ENCODE measurements at places on chromosomes 1 and 21. TPM values are rescaled to one million over a fixed set of nuclear protein-coding genes. Genes with fewer than 3 reads are reported as not detected.

- no peak overlapping the region for H3K4me3 ChIP-seq
- H3K36me3 ChIP-seq: no peaks in the 10 kb centered on the region
- no peaks in the 10 kb centered on the region for H3K4me1 ChIP-seq
- H3K27ac ChIP-seq: no peak overlapping the region
- no peaks in the 10 kb centered on the region for H3K27me3 ChIP-seq
- no peak for DNase-seq
Measured at GRCh38 chr1:76390456-76390855, 315.9 kb downstream of the ST6GALNAC3 start.

DNA sequence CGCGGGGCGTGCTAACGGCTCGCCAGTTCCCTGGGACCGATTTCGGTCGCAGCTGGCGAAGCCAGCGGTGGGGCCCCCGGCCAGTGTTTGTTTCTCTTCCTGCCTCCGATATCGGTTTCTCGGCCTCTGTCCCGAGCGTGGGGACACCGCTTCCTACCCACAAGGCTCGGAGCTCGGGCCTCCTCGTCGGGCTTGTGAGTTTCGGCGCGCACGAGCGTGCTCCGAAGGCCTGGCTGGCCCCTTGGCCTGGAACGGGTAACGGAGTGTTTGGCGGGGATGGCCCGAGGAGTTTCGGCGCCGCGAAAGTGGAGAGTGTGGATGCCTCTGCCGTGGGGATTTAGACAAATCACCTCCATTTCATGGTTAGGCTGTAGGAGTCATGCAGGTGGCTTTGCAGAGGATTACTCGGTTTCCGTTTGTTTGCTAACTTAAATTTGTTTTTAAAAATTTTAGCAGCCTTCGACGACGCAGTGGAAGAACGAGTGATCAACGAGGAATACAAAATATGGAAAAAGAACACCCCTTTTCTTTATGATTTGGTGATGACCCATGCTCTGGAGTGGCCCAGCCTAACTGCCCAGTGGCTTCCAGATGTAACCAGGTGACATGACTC lies 559 bp downstream of the RBBP4 start:
- H3K36me3 ChIP-seq: peaks cover 27% of the 10 kb centered on the region
- no peaks in the 10 kb centered on the region for H3K27me3 ChIP-seq
- H3K4me3 ChIP-seq: peak overlapping the region; percentile 78
- H3K27ac ChIP-seq: peak overlapping the region; percentile 95

DNA sequence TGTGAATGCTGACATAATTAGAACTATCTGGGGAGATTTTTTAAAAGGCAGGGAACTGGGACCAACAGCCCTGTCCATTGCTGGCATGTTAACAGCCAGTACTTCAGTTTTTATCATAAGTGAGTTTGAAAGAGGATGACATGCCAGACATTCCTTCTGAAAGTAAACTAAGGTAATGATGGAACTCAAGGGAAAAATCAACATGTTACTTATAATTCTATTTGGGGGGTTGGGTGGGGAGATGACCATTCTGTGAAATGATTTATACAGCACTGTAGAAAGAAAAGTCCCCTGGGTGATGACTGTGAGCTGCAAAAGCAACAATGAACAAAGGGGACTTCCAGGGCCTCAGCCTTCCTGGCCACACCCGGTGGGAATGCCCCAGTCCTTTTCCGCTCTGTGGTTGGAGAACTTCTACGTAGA lies 5.4 kb upstream of the LAMC2 start:
- H3K4me1 ChIP-seq: no peaks in the 10 kb centered on the region
- H3K36me3 ChIP-seq: no peaks in the 10 kb centered on the region
- H3K27me3 ChIP-seq: no peaks in the 10 kb centered on the region
- H3K4me3 ChIP-seq: no peak overlapping the region
- no peak for DNase-seq

Gene PLEKHN1
- 2.2 TPM for total RNA-seq

Gene PDZK1IP1
- total RNA-seq: not detected

Gene TNFRSF8
- not detected for total RNA-seq

Gene KLF18
- total RNA-seq: not detected

- no peak overlapping the region for H3K4me3 ChIP-seq
- no peaks in the 10 kb centered on the region for H3K4me1 ChIP-seq
- no peaks in the 10 kb centered on the region for H3K36me3 ChIP-seq
- no peak overlapping the region for H3K27ac ChIP-seq
Measured at GRCh38 chr1:196115646-196116045, 492.6 kb downstream of the KCNT2 start.

GRCh38 chr1:50703240-50703639 lies 256.8 kb downstream of the FAF1 start:
- no peak overlapping the region for H3K4me3 ChIP-seq
- DNase-seq: no peak
- no peaks in the 10 kb centered on the region for H3K4me1 ChIP-seq

DNA sequence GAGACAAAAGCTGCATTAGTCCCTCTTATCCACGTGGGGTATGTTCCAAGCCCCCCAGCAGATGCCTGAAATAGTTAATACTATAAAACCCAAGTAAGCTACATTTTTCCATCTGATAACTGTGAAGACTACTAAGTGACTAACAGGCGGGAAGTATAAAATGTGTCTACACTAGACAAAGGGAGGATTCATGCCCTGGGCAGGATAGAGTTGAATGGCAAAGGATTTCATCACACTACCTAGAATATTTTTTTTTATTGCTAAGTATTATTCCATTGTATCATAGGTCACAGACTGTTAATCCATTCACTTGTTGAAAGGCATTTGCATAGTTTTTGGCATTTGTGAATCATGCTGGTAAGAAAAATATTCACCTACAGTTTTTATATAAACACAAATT lies 26.4 kb upstream of the CFHR4 start:
- DNase-seq: no peak
- H3K36me3 ChIP-seq: no peaks in the 10 kb centered on the region
- H3K27ac ChIP-seq: no peak overlapping the region

DNA sequence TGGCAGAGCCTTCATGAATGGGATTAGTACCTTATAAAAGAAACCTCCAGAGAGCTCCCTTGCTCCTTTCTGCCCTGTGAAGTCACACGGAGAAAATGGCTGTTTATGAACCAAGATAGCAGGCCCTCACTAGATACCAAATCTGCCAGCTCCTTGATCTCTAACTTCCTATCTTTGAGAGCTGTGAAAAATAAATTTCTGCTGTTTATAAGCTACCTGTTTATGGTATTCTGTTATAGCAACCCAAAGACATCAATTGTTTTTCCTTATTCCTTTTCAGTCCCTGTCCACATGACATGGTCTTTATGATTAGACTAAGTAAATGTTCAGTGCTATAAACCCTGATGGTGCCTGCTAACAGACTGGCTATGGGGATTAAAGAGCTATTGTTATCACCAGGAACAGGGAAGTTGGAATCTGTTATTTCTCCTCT lies 9.7 kb upstream of the STIL start:
- no peak overlapping the region for H3K4me3 ChIP-seq
- H3K36me3 ChIP-seq: no peaks in the 10 kb centered on the region
- H3K4me1 ChIP-seq: no peaks in the 10 kb centered on the region
- H3K27ac ChIP-seq: no peak overlapping the region
- no peak for DNase-seq
- no peaks in the 10 kb centered on the region for H3K27me3 ChIP-seq

DNA sequence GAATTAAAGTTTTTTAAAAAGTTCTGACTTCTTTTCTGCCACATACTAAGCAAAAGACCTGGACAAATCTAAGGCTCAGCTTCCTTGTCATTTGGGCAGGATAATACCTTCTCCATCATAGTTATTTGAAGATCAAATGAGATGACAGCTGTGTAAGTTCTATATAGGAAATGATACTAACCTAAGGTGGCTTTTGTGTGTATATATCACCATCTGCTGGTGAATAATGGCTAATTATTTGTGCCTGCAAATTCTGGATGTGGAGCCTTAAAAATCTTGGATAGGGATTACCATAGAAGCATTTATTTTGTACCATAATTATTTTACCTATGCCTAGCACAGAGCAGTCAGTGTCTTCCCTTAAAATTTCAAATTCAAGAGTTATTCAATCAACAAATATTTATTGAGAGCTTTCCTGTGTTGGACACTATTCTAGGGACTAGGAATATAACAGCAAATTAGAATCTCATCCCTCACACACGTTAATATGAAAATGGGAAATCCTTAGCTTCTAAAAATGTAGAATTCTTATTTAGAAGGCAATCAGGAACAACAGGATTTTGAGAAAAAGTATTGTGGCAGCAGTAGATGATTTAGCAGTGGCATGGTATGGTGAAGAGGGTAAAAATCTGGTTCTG lies 89.8 kb downstream of the TMEM200B start:
- no peaks in the 10 kb centered on the region for H3K27me3 ChIP-seq
- peaks cover 57% of the 10 kb centered on the region for H3K36me3 ChIP-seq
- no peaks in the 10 kb centered on the region for H3K4me1 ChIP-seq
- H3K27ac ChIP-seq: no peak overlapping the region

Gene NECTIN4
- total RNA-seq: not detected

DNA sequence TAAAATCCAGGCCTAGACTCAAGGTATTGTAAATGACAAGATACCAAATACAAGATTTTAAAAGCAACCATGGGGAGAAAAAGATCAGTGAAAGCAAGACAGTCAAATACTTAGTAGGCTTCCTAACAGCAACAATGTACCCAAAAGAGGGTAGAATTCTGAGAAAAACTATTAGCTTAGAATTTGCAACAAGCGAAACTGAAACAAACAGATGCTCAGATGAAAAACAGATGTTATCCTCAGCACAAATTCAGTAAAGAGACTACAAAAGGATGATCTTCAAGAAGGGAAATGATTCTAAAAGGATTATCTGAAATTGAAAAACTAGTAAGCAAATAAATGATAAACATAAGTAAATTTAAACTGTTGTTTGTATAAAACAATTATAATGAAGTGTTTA lies 40.0 kb downstream of the PDC start:
- peaks cover 9% of the 10 kb centered on the region for H3K4me1 ChIP-seq
- no peaks in the 10 kb centered on the region for H3K27me3 ChIP-seq
- no peak for DNase-seq

- H3K27me3 ChIP-seq: no peaks in the 10 kb centered on the region
- H3K36me3 ChIP-seq: no peaks in the 10 kb centered on the region
- H3K4me1 ChIP-seq: peaks cover 63% of the 10 kb centered on the region
Measured at GRCh38 chr21:35048183-35048601, 910 bp downstream of the RUNX1 start.

DNA sequence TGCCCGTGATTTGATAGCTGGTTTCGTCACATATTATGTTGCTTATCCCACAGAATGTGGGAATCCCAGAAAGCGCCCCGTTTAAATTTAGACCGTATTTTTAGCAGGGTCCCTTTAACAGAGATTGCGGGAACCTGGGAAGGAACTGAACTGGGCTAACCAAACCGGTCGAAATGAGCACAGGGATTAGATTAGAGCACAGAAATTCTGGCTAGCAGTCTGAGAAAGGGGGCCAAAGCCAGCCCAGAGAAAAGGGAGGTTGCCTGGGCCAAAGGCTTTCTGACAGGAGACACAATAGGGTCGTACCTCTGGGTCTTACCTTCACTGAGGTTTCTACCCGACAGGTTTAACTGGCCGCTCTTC lies 327 bp downstream of the LRRC40 start:
- no peaks in the 10 kb centered on the region for H3K27me3 ChIP-seq
- H3K36me3 ChIP-seq: no peaks in the 10 kb centered on the region
- DNase-seq: no peak
- peak overlapping the region; percentile 97 for H3K27ac ChIP-seq
- peak overlapping the region; percentile 68 for H3K4me3 ChIP-seq

Data from CD4-positive, alpha-beta memory T cell (primary cell).